Hepatocyte (in vitro differentiated cells): ENCODE measurements at places on chromosomes 5 and 9.

- DNase-seq, result peak; percentile 59
Observed at GRCh38 chr9:133359399-133360175, 3.2 kb downstream of the SURF2 start.

DNA sequence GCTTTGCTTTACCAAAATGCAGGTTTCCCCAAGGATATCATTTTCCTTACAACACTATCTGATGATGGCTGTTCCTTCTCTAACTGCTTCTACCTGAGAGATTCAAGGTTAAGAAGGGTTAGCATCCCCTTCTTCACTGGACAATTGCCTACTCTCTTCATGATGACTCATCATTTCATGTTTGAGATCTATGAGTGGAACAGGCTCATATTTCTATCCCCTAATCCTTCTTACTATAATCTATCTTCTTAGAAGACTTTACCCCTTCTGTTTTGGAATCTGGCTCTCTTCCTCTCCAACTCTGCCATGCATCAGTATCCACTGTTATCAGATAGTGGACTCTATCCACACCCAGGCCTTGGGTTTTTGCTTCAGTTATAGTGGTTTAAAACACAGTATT, 54.3 kb downstream of the NR3C1 start:
- DNase-seq, result no peak

DNA sequence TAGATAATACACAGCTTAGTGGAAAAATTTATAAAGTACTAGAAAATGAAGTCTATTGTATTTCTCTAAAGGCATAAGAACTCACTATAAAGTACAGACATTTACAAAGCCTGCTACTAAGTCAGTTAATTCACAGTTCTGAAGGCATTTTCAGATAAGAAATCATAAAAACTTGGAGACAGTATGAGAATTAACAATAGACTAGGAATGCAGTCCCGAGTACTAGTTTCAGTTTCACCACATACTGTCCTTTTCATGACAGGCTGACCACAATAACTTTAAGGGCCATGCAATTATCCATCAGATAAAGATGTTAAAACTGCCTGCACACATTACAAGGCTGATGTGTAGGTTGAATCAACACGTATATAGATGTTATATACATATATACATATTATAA, 362.6 kb upstream of the SMC2 start:
- DNase-seq, result no peak

DNA sequence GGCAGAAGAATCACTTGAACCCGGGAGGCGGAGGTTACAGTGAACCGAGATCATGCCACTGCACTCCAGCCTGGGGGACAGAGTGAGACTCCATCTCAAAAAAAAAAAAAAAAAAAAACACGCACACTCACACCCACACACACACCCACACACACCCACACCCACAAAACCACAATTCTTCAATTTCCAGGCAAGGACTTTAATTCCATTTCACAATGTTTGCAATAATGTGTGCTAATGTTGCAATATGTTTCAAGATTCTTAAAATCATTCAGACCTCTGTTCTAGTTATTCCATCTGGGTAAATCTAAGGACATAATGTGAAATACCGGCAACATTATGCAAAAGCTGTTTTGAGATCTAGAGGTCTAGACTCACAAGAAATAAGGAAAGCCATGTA, 28.3 kb downstream of the CCDC69 start:
- DNase-seq, result no peak

DNA sequence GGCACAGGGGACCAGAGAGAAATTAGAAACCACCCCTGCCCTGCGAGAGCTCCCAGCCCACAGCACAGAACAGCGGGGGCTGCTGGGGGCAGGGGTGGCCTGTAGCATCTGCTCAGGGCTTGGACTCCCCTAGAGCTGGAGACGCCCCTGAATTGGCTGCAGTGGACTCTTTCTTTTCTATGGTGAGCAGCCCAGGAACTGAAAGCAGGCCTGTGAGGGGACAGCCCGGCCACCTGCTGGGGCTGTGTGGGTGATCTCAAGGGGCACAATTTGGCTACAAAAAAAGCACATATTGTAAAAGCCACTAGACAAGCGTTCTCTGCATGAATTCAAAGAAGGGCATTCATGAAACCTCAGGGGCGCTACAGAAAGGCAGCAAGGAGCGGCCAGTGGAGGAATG, 57.5 kb upstream of the ICE1 start:
- DNase-seq, result no peak

- DNase-seq, result no peak
Observed at GRCh38 chr9:136531186-136531903, 14.5 kb downstream of the NOTCH1 start.

GRCh38 chr5:79976759-79977515, 14.1 kb downstream of the MTX3 start:
- no peak for DNase-seq

GRCh38 chr9:34568774-34569173, 20.8 kb downstream of the CNTFR start:
- DNase-seq, result no peak

GRCh38 chr9:114001410-114001685, 76.8 kb downstream of the AMBP start:
- no peak for DNase-seq

GRCh38 chr5:160020964-160021363, 12.0 kb downstream of the TTC1 start:
- DNase-seq, result no peak

DNA sequence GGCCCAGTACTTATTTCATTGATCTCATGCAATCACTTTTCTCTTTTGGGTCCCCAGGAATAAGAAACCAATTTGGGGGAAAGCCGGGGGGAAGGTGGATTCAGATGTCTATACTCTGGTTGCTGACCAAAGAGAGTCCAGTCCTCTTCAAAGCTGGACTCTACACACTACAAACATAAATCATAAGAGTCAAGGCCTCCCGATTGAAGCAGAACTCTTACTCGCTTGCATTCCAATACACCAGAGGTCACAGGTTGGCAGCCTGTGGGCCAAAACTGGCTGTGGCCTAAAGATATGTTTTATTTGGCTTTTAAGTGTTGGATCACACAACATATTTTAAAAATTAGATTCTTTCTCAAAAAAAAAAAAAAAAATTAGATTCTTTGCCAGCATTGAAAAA, 311.4 kb upstream of the MSX2 start:
- no peak for DNase-seq

DNA sequence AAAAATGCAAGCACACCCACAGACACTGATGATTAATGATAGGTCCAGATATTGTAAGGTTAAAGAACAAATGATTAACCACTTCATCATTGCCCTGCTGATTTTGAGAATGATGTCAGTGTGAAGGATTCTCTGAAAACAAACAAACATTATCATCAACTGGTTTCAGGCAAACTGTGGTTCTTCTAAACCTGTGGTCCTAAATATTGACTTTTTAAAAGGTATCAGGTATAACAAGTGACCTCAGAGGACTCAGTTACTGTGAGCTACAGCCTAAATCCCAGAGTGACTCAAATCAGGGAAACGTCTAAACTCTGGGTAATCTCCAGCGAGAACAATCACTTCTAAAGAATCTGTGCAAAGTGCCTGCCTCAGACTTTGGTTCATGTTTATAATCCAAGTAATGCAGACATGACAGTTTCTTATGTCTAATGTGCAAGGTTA, 172.3 kb upstream of the CDH6 start:
- DNase-seq, result peak; percentile 50

- DNase-seq, result no peak
Observed at GRCh38 chr9:134396258-134396742, 70.0 kb downstream of the RXRA start.

GRCh38 chr9:70603020-70603411, 188.6 kb upstream of the KLF9 start:
- no peak for DNase-seq

- DNase-seq, result no peak
Observed at GRCh38 chr5:8912106-8912505, 633.8 kb downstream of the SEMA5A start.

DNA sequence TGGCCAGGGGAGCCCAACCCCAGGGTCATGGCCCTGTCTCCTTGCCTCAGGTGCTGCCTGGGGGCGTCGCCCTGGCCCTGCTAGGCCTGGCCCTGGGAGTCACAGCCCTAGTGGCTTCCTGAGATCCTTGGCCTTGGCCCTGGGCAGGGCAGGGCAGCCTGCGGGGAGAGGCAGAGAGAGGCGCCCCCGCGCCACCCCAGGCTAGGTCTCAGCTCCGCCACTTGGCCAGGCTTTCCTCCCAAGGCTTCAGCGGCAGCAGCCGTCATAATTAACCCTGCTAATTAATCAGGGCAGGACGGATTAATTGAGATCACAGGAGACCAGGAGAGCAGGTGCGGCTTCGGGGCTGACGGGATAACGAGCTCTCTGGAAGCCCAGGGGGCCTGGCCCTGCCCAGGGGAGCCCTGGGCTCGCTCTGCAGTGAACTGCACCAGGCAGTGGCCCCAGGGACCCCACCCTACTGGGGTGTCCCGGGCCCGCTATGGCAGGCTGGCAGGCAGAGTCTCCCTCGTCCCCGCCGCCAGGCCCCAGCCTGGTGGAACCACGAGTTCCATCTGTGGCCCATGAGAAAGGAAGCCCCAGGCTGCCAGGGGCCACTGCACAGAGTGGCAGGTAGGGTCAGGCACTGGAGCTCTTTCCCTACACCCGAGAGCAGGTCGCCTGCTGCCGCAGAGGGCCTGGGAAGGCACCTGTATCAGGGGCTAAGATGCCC, 269.6 kb downstream of the PBX3 start:
- DNase-seq, result no peak

DNA sequence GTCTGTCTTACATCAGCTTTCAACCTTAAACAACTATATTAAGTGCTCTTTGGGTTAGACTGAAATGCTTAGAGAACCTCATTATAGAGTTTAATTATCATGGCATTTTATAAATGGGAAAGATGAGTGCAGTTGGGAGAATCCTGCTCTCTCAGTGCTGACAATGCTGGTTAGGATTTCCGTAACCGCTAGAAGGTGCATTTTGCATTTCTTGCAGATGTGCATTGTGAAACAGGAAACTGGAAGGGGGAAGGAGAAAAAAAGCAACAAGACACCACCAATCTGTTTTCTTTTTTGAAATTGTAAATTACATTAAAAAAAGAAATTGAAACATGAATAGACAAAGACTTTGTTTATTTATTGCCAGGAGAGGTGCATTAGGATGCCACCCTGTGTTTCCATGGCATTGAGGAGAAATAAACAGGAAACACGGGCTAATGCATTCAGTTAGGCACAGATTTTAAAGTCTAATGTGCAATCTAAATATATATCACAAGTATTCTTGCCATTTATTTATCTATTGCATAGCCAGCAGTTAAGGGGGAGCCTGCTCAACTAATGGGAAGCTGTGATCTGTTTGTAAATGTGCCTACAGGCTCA, 478.9 kb downstream of the PSAT1 start:
- no peak for DNase-seq

DNA sequence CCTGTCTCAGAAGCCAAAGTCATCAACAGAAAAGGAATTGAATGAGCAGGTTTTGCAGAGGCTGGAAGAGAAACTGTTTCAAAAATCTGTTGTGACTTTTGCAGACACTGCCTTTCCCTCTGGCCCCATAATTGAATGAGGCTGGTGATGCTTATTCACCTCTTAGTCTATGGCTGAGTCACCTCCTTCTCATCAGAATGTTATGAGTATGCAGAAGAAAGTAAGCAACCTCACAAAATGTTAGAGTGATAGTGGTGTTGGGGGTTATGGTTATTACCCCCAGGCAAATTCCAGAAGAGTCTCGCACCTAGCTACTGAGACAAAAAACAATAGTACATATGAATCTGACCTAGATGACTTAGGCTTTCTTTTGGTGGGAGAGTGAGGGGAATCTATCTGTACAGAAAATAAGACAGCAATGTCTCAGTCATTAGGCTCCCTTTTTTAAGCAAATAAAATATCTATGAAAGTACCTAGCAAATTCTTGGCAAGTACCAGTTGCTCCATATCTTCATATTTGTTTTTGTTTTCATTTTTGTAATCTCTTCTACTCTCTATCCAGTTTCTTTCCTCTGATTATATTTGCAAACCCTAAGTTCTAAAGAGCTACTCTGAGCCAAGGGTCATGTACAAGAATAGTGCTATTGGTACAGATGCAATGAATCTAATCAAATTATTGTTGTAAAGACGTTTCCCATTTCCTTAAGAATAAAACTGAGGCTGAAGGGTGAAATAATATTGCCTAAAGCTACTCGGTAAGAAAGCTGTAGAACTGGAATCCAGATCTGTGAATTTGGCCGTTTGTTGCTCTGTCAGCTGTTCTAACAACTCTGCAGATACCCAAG, 498.1 kb upstream of the TNC start:
- DNase-seq, result no peak

- no peak for DNase-seq
Observed at GRCh38 chr9:38680837-38681445, 39.0 kb downstream of the FAM240B start.

DNA sequence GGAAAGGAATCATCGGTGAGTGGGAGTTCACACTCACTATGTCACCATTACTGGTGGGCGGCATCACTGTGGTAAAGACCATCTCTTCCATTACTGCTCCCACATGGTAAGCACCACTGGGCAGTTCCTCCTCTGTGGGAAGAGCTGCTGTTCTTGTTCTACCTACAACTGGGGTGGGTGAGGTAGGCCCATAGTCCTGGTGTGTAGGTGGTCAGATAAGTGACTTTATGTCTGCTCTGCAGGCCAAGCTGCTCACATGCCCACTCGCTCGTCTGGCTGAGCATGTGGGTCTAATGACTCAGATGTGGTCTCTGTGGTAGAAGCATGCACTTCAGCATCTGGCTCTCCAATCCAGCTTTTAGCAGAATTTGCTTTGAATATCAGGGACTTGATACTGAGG, 82.9 kb downstream of the TMEM215 start:
- no peak for DNase-seq

- DNase-seq, result no peak
Observed at GRCh38 chr9:119601632-119602031, 232.4 kb upstream of the BRINP1 start.

DNA sequence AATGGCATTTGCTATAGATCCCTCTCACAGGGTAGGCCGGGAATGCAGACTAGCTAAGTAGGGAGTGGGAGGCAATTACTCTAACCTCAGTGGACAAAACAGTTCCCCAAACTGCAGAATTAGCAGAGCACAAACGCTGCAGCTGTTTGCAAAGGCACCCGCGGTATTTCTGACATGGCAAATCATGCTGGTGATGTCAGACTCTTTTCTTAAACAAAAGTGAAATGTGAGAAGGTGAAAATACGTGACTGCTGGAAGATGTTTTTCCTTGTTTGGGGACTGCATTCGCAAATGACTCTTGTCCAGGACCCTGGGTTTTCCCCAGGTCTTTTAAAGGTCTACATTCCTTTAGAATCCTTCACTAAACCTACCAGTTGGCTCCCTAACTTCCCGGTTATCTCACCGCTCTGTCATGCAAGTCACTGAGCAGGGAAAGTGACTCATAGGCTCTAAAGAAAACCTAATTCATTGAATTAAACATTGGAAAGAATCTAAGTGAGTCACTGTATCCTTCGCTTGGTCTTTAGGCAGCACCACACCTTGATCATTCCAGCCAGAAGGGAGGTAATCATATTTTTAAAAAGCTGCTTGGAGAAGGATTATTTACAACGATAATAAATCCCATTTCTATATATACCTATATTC, 91.5 kb upstream of the DNAH5 start:
- DNase-seq, result peak; percentile 86
